ENCODE measurements at places on chromosomes 16 and 17.

GRCh38 chr17:48484850-48485249, 46.0 kb downstream of the HOXB1 start:
- DNase-seq = no peak

DNA sequence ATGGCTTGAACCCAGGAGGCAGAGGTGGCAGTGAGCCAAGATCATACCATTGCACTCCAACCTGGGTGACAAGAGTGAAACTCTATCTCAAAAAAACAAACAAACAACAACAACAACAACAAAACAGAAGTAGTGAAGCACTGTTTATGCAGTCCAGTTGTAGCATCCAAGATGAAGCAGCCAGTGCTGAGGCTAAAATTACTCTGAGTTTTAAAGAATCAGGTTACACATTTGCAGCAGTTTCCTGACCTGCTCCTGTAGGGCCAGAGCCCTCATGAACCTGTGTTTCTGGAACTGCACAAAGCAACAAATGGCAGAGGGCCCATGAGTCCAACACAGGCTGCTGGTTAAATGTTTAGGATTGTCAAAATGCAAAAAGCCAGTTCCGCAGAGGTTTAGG, 499.5 kb upstream of the PSMD7 start:
- no peak for DNase-seq

- no peak for DNase-seq
Measured at GRCh38 chr17:73327676-73328075, 15.9 kb upstream of the CDC42EP4 start.

- peak; percentile 33 for DNase-seq
Measured at GRCh38 chr16:25707982-25708583, 16.3 kb downstream of the HS3ST4 start.

- DNase-seq = peak; percentile 90
Measured at GRCh38 chr17:82050761-82051641, 610 bp downstream of the RFNG start.

- no peak for DNase-seq
Measured at GRCh38 chr16:30027588-30028437, 3.3 kb downstream of the TLCD3B start.

DNA sequence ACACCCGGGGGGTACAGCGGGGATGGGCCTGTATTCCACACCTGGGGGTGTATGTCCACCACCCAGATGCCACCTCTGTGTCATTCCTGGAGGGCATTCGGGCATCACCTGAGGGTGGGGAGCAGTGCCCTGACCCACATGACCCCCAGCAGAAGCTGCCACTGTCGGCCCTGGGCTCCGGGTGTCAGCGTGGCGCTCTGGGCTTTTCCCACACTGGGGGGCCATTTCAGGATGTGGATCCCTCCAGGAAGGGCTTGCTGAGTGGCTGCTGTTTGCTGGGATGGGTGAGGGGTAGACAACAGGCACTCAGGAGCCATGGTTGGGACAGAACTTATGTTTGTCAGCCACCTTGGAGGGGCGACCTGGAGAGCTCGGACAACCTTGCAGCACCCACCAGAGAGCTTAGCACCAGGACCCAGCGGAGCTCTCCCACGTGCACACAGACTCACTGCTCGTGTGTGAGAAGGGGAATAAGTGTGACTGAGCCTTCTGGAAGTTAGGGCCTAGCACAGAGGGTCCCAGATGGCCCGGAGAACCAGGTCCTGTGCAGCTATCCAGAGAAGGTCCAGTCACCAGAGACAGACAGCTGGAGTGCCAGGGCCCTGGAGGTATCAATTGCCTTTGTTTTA, 102.7 kb downstream of the METRNL start:
- no peak for DNase-seq

All from SK-N-SH (cell line).